ENCODE measurements at places on chromosomes 1 and 21.

DNA sequence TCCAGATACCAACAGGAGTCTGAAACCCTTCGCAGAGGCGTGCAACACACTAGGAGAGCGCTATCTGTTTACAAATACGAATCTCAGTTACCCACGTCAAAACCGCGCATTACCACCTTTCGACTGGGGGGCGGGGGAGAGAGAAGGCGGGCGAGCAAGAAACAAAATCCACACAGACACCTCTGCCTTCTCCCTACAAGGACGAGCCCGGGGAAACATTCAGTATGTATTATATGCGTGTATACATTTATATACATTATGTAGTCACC lies 722 bp downstream of the TUT4 start:
- peak; percentile 62 for DNase-seq

- DNase-seq, result no peak
Measured at GRCh38 chr1:57269630-57270225, 154.1 kb downstream of the DAB1 start.

DNA sequence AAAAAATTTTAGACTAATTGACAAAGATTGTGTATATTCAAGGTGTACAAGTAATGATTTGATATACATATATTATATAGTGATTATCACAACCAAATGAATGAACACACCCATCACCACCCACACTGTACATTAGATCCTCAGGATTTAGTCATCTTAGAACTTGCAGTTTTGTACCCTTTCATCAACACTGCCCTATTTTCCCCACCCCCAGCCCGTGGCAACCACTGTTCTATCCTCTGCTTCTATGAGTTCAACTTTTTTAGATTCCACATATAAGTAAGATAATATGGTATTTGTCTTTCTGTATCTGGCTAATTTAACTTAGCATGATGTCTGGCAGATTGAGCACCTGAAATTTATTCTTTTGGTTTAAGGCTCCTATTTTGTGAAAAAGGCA lies 173.6 kb downstream of the IER5 start:
- DNase-seq, result no peak

DNA sequence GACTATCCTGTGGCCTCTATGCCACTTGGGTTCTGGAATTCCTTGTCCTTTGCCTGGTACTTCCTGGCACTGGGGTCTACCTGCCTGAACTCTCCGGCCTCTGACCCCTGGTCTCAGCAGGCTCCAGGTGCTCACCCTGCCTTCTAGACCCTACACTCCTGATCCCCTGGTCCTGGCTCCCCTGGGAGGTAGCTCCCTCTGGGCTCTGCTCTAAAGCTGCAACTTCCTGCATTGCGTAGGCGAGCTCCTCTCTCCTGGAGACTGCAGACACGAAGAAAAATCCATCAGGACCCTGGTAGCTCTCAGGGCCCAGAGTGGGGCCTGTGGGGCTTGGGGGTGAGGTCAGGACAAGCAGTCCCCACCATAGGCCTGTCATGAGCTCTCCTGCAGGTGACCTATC lies 7.8 kb upstream of the PLEKHG5 start:
- DNase-seq, result no peak

DNA sequence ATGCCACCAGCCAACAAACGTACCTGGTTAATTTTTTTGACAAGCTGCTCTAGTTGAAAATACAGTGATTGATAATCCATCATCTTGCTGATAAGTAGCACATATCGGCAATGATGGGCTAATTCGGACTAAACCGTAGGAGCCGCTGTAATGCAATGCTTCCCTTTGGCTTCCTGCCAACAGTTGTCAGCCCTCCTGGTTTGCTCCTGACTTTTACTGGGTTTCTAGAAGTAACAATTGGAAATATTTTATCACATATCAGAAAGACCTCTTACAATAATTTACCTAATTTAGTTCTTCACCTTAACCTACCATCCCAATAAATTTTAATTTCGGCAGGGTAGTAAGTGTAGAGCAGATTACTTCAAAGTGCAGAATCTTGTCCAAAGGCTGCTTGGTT lies 148.5 kb downstream of the DHRS3 start:
- no peak for DNase-seq

DNA sequence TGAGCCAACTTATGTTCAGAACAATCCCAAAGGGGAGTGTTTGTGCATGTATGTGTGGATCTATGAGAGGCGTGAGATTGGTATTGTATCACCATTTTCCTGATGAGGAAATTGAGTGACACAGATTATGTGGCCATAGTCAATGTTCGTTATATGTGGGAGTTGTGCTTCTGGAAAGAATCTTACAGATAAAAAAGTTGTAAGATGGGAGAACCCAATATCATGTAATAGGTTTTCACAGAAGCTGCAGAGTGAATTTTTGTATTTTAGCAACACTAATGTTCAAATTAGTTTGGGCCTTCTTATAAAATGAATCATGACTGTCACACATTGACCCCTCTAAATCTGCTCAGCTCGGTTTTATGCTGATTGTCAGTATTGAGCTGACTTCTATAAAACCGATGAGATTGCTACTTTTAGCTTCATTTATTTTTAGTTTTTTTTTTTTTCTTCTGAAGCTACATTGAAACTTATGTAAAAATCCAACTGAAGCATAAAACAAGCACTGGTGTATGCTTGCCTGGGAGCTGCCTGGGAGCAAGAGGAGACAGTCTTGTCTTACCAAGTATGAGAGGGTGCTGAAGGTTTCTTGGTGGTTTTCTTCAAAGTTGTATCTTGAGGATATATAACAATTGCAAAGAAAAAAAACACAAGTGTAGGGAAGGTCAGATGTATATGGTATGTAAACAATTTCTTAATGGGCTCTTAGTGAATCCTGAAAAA lies 4.1 kb downstream of the RWDD3 start:
- no peak for DNase-seq

DNA sequence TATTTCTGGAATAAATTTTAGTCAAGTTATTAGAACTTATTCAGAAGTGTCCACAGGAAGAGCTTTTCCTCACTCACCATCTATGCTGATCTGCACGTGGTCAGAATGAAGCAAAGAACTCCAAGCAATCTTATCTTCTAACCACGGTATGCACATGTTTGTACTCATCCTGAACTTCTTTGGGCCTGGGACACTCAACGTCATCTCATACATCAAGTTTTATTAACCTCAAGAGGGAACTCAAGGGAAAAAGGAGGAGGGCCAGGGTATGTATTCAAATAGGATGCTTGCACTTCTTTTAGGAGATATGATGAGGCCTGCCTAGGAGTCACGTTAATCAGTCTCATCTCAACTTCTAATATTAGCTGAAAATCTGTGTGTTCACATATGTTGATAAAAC lies 142.5 kb downstream of the C1orf94 start:
- DNase-seq, result no peak

GRCh38 chr1:17348593-17349234 lies 23.3 kb upstream of the PADI6 start:
- no peak for DNase-seq

DNA sequence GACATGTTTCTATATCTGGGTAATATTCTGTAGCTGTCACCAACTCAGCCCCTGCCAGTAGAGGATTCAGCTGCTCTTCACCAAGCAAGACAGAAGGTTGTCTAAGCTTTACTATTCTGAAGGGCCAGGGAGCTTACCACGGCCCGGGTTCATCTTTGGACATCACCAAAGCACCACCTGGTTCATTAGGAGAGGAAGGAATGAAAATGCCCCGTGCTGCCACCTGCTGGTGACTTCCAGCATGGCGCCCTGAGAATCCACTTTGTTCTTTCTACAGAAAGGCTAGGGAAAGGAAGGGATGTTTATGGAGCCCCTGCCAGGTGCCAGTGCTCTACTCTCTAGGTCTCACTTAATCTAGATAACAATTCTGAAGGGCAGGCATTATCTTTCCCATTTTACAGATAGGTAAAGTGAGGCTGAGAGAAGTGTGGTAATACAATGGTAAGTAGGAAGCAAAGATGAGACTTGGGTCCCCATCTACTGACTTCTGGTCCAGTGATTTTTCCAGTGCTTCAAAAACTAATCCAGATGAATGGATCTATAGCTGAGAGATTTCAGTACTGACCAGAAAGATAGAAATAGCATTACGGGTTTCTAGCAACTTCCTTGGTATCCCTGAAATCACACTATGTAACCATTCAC lies 79.5 kb downstream of the BEND5 start:
- peak; percentile 72 for DNase-seq

DNA sequence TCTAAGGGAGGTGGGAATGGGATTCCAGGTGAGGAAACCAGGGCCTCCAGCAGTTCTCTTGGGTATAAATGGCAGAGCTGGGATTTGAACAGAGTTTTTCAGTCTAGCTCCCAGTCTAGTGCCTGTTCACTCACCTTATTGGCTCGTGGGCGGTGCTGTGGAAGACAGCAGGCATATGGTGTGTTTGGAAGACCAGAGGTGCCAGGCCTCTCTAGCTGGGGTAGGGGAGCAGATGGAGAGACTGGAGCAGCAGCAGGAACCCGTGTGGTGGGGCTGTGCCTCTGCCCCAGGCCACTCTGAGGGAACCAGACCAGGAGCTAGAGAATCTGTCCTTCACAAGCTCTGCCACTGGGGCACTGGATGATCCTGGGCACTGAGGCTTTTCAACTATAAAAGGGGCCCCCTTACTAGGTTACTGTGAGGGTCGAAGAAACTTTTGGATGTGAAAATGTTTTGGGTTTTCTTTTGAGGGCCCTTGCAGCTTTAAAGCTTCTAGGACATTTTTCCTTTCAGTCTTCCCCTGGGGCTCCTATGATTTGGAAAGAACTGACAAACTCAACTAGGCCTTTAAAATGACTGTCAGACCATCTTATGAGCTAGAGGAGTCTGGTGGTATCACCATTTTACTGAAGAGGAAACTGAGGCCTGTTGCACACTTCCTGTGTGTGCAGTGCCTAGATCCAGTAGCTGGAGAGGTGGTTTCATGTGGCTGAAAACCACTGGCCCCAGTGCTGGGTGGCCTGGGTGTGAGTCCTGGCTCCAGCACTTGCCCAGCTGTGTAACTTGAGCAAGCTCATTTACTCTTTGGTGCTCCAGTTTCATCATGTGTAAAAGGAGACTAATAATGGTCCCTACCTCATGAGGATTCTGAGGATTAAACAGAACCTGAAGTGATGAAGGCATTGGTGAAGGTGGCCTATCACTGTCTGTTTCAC lies 6.1 kb downstream of the DMRTB1 start:
- DNase-seq, result no peak

GRCh38 chr1:3511306-3511705 lies 56.8 kb downstream of the ARHGEF16 start:
- no peak for DNase-seq

DNA sequence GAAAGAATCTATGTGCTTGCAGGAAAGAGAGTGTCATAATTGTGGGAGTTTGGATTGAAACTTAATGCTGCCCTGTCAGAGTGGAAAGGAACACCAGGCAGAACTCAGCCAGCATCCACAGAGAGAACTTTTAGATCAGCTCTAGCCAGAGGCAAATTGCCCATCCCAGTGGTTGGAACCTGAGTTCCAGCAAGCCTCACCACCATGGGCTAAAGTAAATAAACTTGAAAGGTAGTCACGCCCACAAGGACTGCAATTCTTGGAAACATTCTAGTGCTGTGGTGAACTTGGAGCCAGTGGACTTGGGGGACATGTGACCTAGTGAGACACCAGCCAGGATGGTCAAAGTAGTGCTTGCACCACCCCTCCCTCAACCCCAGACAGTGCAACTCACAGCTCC lies 571.6 kb downstream of the LRRIQ3 start:
- DNase-seq, result no peak

- no peak for DNase-seq
Measured at GRCh38 chr1:167573035-167573434, 19.5 kb upstream of the CREG1 start.

DNA sequence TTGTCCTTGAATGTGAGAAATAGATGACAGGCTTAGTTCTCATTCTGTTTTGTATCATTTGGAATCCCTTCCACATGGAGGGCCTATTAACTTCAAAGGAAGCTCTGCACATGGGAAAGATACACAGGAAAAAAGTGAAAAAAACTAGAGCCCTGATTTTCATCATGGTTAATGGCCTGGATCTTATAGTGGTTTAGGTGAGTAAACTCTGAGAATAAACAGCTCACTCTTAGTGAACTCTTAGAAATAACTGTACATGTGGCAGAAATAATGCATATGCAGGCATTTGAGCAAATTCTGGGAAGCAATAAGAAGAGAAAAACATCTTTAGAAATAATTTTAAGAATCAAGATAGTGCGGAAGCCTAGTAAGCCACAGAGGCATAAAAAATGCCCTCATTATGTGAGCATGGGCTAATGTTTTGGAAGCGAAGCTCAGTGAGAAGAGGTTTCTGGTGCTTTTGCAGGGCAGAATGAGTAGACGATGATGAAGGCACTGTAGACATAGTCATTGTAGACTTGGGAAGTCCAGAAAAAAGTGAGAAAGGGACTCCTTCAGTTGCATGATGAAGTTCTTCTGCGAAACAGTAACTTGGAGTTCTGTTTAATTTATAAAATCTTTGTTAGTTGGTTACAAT lies 279.9 kb downstream of the DNM3 start:
- no peak for DNase-seq

- DNase-seq, result no peak
Measured at GRCh38 chr1:35175098-35175576, 17.8 kb downstream of the SFPQ start.

- DNase-seq, result no peak
Measured at GRCh38 chr1:46697053-46697452, 21.9 kb downstream of the EFCAB14 start.

DNA sequence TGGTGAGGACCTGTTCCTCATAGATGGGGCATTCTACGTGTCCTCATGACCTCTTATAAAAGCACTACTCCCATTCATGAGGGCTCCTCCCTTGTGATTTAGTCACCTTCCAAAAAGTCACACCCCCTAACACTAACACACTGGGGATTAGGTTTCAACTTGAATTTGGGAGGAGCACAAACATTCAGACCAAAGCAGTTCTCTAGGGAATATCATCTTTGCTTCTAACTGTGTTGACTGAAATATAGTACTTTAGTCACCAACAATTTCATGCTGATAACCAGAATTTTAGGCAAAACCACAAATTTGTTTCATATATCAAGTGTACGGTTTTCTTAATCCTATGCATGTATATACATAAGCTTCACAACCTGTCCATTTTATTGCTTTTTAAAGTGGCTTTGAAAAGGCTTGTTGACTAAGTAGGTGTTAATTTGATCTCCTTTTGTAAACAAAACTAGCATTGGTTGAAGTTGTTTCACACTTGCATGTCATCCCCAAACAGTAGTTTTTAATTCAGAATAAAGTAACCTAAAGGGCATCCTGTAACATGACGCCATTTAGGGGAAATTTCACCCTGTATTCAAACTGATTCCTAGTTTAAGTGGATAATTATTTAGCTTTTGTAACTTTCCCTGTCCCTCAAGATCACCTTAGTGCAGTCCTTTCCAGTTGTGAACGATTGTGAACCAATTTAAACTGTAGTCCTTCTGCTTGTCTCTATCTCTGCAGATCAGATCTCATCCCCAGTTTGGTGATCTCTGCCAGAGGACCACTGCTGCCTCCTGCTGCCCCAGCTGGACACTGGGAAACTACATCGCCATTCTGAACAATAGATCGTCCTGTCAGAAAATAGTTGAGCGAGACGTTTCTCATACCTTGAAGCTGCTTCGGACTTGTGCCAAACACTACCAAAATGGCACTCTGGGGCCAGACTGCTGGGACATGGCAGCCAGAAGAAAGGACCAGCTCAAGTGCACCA lies 141.1 kb downstream of the TLR5 start:
- DNase-seq, result peak; percentile 66

GRCh38 chr21:32382108-32382644 lies 10.6 kb downstream of the URB1 start:
- no peak for DNase-seq
